ENCODE measurements at places on chromosomes 2 and 18.

- DNase-seq, result no peak
These were observed 852 bp downstream of the POLI start for GRCh38 chr18:54269893-54270844.

- no peak for DNase-seq
These were observed 334.5 kb upstream of the CYRIA start for GRCh38 chr2:17000184-17000482.

GRCh38 chr2:169386722-169387121, 24.4 kb upstream of the LRP2 start:
- DNase-seq, result no peak

GRCh38 chr2:88828397-88829137, 137.1 kb downstream of the RPIA start:
- DNase-seq, result no peak

DNA sequence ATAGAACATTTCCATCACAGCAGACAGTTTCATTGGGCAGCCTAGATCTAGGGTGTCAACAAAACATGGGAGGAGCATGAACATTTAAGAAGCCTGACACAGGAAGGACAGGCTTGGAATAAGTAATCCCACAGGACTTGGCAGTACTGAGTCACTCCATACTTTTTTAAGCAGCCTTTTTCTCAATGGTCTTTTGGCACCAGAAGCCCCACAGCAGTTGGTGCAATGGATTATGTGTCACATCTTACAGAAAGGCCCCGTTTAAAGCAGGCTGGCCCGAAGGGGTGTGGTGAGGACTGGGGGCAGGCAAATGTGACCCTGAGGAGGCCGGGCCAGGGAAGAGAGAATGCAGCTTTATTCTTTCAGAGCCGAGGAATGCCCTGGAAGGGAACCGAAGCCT, 26.6 kb downstream of the SPTBN1 start:
- DNase-seq, result no peak

- no peak for DNase-seq
These were observed 227.3 kb upstream of the CCDC68 start for GRCh38 chr18:55186588-55186987.
